Activated effector memory CD4-positive, alpha-beta T cell treated with anti-CD3 and anti-CD28 coated beads, Interleukin-2, amount 50 U/mL, for 16 hours (primary cell): ENCODE measurements at places on chromosomes 3 and 15.

DNA sequence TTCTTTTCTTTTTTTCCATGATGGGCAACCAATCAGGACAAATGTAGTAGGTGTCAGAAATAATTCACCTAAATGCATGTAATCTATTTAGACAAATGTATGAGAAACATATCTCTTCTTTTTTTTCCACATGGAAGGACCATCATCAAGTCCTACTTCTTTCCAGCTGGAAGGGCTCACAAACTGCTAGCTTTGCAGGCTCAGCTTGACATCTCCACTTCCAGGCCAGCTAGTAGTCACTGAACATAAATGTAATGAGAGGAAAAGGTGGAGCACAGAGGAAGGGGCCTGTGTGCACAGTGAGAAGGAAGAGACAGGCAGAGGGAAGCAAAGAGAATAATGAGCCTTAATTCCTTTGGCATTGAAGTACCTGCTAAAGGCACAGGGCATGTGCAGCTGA, 504.9 kb downstream of the MCTP2 start:
- DNase-seq = no peak

- no peak for DNase-seq
These were observed 22.3 kb upstream of the ZBTB38 start for GRCh38 chr3:141346007-141346406.

DNA sequence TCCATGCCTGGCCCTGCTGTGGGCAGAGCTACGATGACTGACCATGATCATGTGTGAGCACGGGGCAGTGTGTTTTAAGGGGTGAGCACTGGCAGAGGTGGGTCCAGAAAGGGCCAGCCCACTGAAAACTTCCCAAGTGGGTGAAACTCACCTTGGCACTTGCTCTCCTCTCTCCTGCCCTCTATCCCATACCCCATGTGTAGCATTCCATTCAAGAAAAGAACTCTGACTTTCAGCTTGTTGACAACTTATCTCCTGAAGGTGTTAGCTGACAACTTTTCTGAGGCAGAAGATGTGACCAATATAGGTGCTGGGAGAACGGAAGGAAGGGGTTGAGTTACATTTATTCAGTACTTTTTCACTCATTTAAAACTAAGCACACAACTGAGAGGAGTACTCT, 305.2 kb downstream of the RORA start:
- no peak for DNase-seq

GRCh38 chr3:141986548-141987107, 110.2 kb downstream of the ATP1B3 start:
- DNase-seq = no peak

- no peak for DNase-seq
These were observed 292.7 kb downstream of the DIPK2A start for GRCh38 chr3:144264350-144264749.

DNA sequence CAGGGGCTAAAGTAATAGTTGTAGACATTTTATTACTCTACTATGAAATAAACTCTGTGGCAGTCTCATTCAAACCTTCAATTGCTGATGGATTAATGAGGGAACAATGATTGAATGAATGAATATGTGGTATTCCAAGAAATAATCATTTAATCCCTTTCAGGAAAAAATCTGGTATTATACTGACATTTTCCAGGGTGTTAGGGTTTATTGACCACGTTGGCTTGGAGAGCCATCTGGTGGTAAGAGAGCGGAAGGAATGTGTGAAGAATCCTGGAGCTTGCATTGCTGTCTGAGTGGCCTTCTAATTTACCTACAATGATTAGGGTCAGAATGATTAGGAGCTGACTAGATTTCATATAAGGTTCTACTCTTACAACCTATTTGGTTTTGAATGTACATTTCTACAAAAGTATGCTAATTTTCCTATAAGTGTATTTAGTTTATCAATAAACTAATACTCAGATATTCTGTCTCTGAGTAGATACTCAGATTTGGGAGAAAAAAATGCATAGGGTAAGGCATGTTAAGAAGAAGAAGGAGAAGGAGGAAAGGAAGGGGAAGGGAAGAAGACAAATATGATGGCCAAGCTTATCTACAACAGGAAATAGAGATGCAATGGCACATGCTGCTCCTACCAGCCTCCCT, 249.9 kb downstream of the ROBO1 start:
- DNase-seq = no peak

GRCh38 chr15:64781299-64781698, 5.9 kb upstream of the RBPMS2 start:
- DNase-seq = no peak

- DNase-seq = no peak
These were observed 38.7 kb upstream of the MAN2C1 start for GRCh38 chr15:75407083-75407482.

DNA sequence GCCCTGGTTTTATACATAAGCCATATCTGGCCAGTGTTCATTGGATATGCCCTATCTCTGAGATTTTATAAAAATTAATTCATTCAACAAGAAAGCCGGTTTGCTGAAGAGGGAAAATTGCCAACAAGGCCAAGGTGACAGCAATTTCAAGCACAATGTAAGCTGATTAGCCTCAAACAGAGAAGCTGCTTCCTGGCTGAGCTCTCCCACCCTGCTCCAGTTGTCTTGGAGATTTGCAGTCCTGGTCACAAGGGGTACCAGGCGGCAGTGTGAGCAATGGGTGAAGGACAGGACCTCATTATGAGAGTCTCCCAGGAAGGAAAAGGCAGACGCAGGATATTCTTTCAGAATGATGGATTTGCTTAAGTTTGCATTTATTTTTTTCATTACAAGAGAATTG, 5.4 kb upstream of the THSD4 start:
- DNase-seq = no peak

DNA sequence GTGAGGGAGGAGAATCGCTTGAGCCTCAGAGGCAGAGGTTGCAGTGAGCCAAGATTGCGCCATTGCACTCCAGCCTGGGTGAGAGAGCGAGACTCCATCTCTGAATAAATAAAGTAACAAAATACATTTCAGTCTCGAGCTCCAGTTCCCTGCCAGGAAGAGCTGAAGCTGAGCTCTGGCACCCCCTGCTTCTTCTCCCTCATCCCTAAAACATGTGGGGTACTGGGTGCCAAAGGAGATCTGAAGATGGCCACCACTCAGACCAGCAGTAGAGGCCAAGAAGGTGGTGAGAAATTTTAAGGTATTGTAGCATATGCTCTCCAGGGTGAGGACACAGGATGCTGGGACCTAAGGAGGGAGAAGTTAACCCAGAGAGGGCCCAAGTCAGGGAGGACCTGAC, 75.0 kb upstream of the CGNL1 start:
- peak; percentile 16 for DNase-seq

DNA sequence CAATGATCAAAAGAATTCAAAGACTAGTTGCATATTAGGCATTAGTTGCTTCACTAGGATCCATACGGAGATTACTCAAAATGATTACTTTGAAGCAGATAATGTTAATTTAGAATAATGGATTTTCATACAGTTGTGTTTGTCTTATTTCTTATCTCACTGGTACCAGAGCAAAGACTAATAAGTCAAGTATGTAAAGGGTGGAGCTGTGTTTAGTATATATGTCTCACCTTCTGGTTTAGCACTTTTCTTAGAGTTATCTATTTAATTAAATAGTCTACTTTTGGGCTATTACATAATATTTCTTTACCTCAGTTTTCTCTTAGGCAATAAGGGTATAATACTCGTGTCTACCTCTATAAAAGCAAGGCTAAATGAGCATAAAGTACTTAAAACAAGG, 18.8 kb downstream of the TMEM207 start:
- no peak for DNase-seq

DNA sequence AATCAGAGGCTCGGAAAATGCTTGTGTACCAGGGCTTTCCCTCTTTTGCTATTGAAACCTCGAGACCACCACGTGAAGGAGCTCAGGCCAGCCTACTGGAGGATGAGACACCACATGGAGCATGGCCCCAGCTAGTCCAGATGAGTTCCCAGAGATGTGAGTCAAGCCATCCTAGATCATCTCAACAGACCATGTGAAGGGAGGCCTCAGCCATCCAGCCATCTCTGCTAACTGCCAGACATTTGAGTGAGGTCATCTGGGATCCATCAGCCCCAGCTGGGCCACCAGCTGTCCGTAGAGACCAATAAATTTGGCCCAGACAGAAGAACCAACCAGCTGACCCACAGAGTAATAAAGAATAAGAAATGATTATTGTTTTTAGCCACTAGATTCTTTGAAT, 62.8 kb upstream of the PROK2 start:
- no peak for DNase-seq

- no peak for DNase-seq
These were observed 49.5 kb upstream of the ABHD17C start for GRCh38 chr15:80645494-80646065.

GRCh38 chr15:25790000-25790660, 73.0 kb downstream of the ATP10A start:
- DNase-seq = no peak

- DNase-seq = no peak
These were observed 397.5 kb upstream of the ATP10A start for GRCh38 chr15:26260517-26261133.

GRCh38 chr3:138135833-138136194, 3.6 kb upstream of the A4GNT start:
- no peak for DNase-seq

DNA sequence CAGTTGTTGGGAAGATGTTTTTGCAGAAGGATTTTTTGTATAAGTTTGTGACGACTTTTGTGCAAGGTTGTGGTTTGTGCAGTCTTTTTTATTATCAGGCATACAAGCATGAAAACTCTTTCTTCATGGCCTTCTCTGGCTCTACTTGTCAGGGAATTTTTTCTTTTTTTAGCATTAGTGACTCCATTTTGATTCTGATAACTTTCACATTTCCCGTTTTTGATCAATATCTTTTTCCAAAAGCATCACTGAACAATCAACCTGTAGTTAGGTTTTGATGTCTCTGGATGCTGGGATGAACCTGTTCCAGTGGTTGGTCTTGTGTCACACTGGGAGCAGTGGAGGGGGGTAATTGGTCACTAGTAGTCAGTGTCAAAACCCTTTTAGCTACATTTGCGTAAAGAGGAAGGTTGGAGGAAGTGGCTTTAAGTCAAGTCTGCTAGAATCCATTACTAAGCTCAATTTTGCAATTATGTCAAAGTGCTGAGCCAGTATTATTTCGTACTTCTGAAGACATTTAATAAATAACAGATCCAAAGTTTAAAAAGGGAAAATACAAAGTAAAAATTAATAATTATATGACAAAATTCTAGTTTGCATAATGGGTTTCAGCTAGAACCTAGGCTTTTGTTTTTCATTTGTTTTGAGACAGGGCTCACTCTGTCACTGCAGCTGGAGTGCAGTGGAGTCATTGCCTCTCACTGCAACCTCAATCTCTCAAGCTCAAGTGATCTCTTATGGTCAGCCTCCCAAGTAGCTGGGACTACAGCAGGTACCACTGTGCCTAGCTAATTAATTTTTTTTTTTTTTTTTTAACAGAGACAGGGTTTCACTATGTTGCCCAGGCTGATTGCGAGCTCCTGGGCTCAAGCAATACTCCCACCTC, 18.8 kb upstream of the CFAP161 start:
- no peak for DNase-seq

GRCh38 chr3:119652306-119653033, 7.9 kb downstream of the POPDC2 start:
- DNase-seq = no peak

DNA sequence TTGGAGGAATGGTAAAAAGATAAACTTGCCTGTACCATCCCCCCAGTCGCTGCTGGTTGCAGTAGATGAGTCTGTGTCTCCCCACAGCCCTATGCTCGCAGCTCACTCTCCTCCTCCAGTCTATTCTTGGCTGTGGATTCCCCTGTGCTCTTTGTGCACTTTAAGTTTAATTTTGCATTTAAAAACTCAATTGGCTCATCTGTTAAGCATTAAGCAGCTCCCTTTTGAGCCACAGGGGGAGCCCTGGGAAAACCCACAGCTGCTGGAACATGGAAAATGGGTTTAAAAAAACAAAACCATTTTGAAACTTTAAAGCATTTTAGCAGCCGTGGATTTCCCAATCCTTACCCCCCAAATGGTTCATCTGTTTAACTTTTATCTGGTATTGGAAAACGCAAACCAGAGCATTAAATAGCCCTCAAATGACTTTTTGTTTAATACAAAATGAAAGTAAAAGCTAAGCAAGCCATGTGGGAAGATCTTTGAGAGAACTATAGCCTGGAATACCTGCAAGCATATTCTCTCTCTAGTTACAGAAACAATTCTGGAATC, 536.9 kb downstream of the ZIC1 start:
- no peak for DNase-seq

- DNase-seq = no peak
These were observed 117.0 kb downstream of the FOXP1 start for GRCh38 chr3:71466483-71466882.

DNA sequence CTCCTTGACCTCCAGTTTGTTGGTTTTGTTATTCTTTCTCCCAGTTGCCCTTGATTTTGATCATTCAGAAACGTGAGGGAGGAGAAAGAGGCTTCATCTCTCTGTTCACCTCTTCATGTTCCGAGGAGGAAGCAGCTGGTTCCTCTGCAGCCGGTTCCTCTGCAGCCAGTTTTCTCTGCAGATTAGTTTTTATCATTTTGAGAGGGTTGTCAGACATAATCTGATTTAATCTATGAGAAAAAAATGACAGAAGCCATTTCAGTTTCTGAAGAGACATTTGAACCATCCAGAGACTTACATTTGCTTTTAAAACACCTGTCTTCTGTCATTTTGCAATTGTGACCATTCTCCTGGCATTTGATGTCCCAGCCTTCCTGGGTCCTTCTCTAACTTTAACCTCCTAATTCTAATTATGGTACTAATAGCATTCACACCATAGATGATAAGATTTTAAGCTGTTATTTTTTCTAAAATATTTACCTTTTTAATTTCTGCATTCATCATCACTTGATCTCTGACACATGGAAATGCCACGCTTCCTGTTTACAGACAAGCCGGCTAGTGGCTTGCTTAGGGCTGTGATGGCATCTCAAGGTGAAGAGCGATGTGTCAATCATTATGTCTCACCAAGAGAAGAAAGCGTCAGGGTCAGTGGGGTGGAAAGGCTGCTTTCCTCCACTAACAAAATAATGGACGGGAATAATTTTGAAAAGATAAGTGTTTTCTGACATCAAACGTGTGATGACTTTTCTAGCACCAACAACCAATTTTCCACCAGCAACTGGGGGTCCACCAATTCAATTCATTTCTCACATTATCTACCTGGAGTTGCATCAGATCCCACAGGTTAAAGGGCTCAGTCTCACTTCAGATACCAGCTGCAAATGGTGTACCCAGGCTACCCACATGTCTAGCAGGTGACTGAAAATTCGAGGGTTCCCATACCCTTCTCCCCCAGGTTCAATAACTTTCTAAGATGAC, 76.4 kb downstream of the CHRNA7 start:
- DNase-seq = no peak

DNA sequence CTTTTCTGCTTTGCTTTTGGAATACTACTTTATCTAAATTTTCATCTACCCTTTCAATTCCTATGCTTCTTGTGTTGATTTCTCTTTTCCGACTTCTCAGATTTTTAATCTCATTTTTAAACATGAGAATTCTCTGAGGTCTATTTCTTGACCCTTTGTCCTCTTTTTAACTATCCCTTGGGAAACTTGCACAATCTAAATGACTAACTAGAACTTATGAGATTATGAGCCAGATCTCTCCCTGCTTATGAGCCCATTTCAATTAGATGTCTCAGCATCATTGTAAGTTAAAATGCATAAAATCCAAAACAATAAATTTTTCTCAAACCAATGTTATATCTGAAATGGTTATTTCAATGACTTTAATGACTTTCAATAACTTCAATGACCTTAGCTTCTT, 296.9 kb upstream of the AGTR1 start:
- no peak for DNase-seq
